ENCODE measurements at places on chromosomes 1 and 21.

DNA sequence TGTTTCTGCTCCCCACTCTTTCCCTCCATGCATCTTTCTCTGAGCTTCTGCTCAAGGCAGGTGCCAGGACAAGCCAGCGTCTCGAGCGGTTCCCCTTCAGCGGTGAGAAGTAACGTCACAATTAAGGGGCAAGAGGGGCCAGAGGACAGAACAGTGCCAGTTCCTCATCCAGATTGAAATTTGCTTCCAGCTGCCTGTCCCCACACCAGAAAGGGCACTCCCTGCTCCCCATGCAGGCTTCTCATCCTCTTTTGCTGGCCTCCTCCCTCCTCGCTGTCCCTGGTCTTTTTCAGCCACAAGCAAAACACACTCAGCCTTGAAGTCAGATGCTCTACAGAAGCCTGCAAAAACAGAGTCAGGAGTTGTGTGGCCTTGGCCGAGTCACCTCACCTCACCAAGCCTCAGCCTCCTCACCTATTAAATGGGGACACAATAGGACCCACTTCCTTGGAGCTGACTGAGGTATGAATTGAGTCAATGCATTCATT lies 35.0 kb upstream of the ECE1 start:
- DNase-seq, result no peak

DNA sequence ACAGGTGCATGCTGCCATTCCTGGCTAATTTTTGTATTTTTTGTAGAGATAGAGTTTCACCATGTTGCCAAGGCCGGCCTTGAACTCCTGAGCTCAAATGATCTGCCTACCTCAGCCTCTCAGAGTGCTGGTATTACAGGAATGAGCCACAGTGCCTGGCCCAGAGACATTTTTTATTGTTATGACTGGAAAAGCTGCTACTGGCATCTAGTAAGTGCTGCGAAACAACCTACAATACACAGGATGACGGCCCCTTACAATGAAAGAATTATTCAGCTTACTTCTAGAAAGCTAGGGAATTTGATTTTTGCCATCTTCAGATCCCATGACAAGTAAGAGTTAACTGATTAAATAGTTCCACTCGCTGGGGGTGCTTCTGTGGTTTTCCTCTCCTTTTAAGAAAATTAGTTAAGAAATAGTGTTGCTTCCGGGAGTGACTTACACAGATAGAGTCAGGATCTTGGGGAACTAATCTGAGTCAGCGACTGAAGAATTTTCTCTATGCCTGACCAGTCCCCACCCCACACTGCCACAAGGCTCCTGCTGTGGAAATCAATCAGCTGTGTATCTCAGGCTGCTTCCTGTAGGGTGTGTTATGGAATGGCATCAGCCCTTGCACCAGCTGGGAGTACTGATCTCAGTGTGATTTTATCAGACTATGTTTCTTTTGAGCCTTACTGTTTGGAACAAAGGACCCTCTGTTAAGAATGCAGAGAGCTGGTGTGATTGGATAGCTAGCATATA lies 93.0 kb upstream of the BMP8A start:
- DNase-seq, result peak; percentile 74

GRCh38 chr1:172286629-172287076 lies 133.8 kb upstream of the C1orf105 start:
- DNase-seq, result no peak

DNA sequence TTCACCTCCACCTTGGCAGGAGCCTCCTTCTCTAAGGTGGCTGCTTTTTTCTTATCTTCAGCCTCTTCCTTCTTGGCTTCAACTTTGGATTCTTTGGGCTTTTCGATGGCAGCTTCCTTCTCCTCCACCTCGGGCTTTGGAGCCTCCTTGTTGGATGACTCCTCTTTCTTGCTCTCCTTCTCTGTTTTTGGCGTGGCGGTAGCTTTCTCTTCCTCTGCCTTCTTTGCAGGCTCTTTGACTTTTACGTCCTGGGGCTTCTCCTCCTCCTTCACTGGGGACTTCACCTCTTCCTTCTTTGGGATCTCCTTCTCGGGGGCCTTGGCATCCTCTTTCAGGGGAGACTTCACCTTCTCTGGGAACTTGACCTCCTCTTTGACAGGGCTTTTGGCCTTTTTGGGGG lies 13.9 kb upstream of the CD2 start:
- no peak for DNase-seq

DNA sequence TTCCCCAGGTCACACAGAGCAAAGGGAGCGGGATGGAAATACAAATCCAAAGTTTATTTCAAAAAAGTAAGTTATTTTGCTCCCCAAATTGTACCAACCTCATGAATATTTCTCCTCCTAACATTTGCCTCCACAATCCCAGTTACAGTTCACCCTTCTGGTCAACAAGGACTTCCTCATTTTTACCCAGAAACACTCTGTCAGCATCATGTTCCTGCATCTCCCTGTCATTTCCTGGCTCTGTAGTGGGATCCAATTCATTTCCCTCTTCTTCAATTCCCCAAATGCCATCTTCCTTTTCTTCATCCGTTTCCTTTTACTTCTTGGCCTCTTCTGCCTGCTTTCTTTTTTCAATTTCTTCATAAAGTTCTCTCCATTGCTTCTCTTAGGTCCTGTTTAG lies 32.0 kb upstream of the EPS15 start:
- no peak for DNase-seq

DNA sequence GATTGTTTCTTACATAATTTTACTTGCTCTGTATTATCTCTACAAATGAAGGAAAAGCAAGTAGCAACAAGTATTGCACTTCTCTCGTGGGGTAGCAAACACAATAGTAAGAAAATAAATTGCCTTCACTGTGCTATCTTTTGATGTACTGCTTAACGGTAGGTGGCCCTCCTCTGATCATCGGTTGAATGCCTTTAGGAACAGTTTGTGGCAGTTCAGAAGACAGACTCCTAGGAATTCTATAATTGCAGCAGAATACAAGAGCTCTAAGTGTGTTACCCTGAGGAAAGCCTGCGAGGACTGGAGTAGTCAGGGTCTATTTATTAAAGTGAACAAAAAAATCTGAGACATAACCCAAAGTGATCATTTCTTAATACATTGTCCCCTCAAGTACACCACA lies 1135.9 kb downstream of the KCNT2 start:
- no peak for DNase-seq

DNA sequence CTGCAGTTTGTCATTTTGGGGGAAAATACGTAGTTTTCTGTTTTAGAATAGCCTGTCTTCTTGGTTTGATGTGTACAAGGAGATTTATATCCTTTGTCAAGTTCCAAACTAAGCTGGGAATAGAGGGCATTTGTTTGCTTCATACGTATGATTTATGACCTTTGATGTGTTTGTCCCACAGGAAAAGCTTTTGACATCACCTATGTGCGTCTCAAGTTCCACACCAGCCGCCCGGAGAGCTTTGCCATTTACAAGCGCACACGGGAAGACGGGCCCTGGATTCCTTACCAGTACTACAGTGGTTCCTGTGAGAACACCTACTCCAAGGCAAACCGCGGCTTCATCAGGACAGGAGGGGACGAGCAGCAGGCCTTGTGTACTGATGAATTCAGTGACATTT lies 79.9 kb downstream of the LAMC1 start:
- DNase-seq, result no peak

DNA sequence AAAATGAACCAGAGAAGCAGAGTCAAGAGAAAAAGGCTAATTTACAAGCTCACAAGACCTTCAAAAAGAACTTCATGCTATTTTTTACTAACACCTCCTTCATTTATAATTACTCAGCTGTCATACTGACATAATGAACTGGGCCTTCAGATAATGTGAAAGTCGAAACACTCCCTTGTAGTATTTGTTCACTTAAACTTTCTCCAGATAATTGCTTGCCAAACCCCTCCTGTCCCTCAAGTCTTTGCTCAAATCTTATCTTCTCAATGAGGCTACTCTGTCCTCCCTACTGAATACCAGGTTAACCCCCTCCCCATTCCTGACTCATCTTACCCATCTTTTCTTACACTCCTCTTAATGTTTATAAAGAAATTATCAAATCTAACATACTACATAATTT lies 11.1 kb upstream of the MAP3K21 start:
- DNase-seq, result no peak

DNA sequence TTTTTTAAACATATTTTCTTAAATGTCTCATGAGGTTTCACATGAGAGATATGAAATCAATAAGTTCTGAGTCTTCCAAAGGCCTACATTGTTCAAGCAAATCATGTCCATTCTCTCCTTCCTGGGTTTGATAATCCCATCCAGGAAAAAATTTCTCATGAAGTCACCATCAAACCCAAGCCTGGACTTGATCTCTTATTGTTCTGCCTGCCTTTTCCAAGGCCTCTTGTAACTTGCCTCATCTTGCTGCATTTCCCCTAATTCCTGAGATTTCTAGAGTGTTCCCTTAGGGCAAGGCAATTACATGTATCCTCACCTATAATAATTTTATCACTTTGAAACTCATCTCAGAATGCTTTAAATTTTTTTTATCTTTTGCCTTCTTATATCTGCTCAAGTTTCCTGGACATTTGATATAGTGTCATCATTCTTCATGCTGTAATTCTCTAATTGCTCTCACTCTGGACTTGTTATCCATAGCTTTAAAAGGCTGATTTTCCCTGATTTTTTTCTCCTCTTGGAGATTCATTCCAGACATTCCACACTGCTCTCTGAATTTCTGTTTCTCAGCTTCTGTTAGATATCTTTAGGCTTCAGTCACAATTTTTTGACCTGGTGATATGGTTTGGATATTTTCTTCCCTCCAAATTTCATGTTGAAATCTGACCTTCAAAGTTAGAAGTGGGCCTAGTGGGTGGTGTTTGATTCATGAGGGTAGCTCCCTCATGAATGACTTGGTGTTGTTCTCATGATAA lies 126.4 kb downstream of the LRRC7 start:
- DNase-seq, result no peak

DNA sequence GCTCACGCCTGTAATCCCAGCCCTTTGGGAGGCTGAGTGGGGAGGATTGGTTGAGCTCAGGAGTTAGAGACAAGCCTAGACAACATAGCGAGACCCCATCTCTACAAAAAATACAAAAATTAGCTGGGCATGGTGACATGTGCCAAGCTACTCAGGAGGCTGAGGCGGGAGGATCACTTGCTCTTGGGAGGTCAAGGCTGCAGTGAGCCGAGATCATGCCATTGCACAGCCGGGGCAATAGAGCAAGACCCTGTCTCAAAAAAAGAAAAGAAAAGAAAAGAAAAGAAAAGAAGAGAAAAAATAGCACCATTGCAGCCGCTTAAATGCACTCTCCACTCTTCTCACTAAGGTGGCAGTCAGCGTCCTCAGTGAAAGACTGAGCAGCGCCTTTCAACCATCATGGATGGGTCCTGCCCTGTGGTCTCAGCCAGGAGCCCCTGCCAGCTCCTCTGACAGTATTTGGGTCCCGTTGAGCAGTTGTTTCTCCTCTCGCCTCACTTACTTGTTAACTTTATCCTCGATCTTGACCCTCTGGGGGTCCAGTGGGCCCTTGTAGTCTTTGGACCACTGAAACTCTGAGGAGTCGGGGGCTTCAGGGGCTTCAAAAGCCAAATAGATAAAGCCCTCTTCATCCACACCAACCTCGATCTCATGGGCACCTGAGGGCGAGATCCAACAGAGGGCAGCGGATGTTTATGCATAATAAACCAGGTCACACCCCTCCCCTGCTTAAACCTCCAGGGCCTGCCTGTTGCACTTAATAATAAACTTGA lies 36.9 kb downstream of the MYOM3 start:
- DNase-seq, result no peak

GRCh38 chr21:34705011-34705410 lies 36.2 kb downstream of the CLIC6 start:
- DNase-seq, result no peak

GRCh38 chr1:116586741-116587143 lies 15.9 kb upstream of the CD58 start:
- no peak for DNase-seq

GRCh38 chr1:221184131-221184794 lies 305.0 kb downstream of the HLX start:
- DNase-seq, result no peak

DNA sequence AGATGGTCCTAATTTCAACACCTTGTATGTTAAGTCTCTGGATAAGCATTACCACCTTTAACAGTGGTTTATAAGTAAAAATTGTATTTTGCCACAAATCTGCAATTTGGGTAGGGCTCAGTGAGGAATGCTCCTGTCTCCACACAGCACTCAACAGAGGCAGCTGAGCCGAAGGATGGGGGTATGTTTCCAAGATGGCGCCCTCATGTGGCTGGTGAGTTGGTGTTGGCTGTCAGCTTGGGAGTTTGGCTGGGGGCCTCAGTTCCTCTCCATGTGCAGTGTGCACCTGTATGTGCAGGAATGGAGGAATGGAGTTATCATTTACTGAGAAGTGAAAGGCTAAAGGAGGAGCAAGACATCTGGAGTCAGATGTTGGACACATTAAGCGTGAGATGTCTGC lies 136.8 kb downstream of the GABPA start:
- DNase-seq, result no peak

- no peak for DNase-seq
Observed at GRCh38 chr1:114208106-114208505, 54.4 kb upstream of the SYT6 start.

DNA sequence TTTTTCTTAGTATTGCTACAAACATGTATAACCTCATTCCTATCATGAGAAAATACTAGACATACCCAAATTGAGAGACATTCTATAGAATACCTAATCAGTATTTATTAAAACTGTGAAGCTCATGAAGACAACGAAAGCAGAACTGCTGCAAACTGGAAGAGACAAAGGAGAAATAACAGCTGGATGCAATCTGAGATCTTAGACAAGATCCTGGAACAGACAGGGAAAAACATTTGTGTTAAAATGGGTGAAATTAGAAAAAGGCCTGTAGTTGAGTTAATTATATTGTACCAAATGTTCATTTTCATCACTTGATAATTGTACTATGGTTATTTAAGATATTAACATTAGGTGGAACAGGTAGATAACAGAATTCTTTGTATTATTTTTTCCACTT lies 392.0 kb downstream of the PLPP3 start:
- no peak for DNase-seq

GRCh38 chr1:101166583-101167120 lies 70.2 kb upstream of the S1PR1 start:
- no peak for DNase-seq

GRCh38 chr1:118217141-118217838 lies 32.3 kb upstream of the SPAG17 start:
- no peak for DNase-seq

DNA sequence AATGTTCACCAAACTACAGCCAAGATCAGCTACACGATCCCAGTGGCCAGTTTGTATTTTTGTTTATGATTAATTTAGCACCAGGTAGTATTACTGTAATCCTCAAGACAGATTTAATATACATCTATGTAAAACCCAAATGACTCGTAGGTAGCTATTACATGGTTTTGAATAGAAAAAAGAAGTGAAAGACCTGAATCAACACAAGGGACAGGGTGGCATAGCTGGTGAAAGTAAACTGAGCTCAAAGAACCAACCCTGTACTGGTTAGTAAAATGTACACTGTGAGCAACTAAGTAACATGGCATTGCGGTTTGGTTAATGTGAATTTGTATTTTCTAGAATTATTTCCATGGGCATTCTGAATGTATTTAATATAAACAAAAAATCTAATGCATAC lies 8.8 kb downstream of the GPATCH2 start:
- DNase-seq, result no peak

GRCh38 chr21:46581780-46582307 lies 23.0 kb downstream of the S100B start:
- DNase-seq, result peak; percentile 46

Measured in activated effector memory CD4-positive, alpha-beta T cell treated with anti-CD3 and anti-CD28 coated beads, Interleukin-2, amount 50 U/mL, for 16 hours (primary cell).